ENCODE measurements at places on chromosomes 5 and 9.

DNA sequence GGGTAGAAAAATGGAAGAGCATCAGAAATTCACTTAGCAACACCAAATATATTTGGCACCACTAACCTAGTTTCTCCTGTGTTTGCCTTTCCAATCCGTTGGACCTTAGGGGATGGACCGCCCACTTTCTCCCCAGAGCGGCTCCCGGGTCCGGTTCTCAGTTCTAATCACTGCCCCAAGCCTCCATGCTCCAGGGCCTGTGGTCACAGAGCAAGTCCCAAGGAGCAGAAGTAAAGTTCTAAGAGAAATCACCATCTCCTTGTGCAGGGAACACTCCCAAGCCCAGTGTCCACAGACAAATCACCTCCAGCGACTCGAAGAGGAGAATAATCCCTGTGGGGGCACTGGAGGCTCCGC, 728 bp upstream of the SLC1A1 start:
- no peak for DNase-seq
- peak overlapping the region; percentile 68 for H3K27ac ChIP-seq
- H3K27me3 ChIP-seq = no peaks in the 10 kb centered on the region
- H3K4me1 ChIP-seq = peaks cover 13% of the 10 kb centered on the region
- no peaks in the 10 kb centered on the region for H3K36me3 ChIP-seq
- peak overlapping the region; percentile 80 for H3K4me3 ChIP-seq

DNA sequence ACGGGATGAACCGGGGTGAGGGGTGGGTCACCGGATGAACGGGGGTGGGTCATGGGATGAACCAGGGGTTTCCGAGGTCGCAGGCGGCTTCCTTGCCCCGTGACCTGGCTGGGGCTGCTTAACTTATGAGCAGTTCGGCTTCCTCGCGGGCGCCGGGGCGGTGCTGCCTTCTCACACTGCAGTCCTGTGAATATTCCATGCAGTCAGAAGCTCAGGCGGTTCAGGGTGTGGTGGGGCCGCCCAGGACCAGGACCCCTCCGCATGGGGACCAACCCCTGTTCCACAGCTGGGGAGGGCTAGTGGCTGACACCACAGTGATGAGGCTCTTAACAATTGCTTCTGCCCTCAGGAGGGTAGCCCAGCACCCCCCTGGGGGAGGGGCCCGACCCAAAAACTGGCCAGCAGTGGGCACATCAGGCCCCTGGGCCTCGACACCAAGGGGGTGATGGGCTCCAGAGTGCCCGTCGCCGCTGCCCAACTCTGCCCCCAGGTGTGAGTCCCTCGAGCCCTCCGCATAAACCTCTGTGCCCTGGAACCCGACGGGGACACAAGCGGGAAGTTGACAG, 30.9 kb upstream of the SLC9A3 start:
- H3K27ac ChIP-seq = no peak overlapping the region
- H3K4me3 ChIP-seq = no peak overlapping the region
- H3K27me3 ChIP-seq = peaks cover 17% of the 10 kb centered on the region
- H3K36me3 ChIP-seq = no peaks in the 10 kb centered on the region
- no peak for DNase-seq

DNA sequence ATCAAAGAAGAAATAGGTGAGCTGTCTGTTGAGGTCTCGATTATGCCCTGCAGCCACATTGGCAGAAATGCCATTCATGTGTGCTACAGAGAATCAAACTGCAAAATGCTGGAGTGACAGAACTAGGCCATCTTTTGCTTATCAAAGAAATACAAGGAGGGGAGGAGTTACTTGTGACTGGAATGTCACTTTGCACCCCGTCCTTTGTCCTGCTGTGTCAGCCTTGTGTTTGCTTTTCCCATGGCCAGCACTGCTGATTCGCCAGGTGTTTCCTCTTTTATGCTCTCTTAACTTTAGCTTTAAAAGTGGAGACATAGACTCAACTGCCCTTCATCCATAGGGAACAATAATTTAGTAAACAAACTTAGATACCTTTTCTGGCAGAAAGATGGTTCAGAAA, 54.3 kb downstream of the SLC46A2 start:
- no peaks in the 10 kb centered on the region for H3K27me3 ChIP-seq
- no peaks in the 10 kb centered on the region for H3K4me1 ChIP-seq

- no peak for DNase-seq
- peaks cover 19% of the 10 kb centered on the region for H3K36me3 ChIP-seq
- H3K4me3 ChIP-seq = no peak overlapping the region
- H3K4me1 ChIP-seq = no peaks in the 10 kb centered on the region
- no peak overlapping the region for H3K27ac ChIP-seq
- H3K27me3 ChIP-seq = no peaks in the 10 kb centered on the region
Observed at GRCh38 chr5:88190106-88190834, 78.4 kb downstream of the TMEM161B start.

DNA sequence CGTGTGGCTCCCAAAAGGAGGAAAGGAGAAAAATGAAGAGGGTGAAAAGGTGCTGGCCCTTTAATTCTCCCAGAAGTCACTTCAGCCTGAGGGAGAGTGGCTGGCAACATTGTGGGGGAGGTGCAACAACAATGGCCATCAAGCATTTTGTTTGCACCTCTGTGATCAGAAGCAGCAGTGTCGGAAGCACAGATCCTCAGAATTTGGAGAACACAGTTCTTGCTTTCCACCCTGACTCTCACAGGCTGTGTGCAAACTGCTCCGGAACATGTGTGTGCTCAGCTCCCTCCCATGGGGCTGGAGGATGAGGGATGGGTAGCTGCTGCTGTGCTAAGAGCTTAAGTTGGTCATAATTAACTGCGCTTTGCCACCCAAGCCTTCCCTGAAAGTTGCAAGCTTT, 127.1 kb downstream of the DPYSL3 start:
- no peaks in the 10 kb centered on the region for H3K4me1 ChIP-seq
- H3K27ac ChIP-seq = no peak overlapping the region
- H3K4me3 ChIP-seq = no peak overlapping the region
- H3K36me3 ChIP-seq = no peaks in the 10 kb centered on the region

All from gastrocnemius medialis (tissue), 4 donors.